ENCODE measurements at places on chromosomes 7 and 10.

- peak; percentile 47 for DNase-seq
Measured at GRCh38 chr10:29998142-29998808, 61.1 kb downstream of the JCAD start.

- DNase-seq: no peak
Measured at GRCh38 chr7:36526863-36527548, 137.3 kb downstream of the ANLN start.

DNA sequence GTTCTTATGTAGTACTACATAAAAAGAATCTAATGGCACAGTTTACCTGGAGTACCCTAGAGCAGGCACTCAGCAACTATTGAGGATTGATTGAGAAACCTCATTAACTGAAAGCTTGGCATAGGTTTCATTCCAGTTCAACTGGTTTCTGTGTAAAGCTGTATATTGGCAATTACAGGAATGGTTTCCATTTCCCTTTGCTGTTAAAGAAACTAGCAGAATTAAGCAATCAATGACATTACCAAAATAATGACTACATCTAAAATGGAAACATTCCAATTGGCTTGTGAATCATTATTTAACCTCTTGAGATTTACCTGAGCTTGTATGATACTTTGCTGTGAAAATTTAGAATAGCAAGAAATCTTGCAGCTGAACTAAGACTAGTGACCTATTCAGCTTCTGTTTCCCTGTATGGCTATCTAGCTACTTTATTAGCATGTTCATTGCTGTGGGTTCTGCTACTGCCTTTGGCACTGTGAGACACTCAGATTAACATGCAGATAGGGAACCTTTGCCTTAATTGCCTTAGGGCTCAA, 33.5 kb upstream of the CADPS2 start:
- no peak for DNase-seq

DNA sequence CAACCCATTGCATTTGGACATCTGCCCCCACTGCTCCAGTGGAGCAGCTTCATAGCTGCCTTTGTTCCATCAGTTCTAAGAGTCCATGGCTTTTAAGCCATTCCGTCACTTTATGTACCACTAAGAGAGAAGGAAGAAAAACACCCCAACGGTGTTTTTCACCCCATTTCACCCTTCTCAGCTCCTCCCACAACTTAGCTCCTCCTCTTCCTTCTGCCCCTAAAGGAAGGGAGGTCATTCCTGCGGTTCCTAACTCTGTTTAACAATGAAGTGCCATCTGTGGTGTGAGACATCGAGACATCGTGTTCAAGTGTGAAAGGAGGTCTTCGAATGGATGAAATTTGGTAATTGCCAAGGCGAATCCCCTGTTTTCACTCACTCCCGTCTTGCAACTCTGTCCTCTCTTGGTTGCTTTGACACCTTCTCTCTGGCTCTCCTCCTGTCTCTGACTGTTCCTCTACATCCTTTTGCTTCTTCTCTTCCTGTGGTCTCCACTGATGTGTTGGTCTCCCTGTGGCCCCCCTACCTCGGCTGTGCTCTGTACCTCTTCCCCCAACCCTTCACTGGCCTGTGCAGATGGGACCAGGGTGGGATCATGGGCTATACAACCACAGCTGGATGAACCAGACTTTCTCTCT, 23.0 kb downstream of the SMKR1 start:
- DNase-seq: no peak

DNA sequence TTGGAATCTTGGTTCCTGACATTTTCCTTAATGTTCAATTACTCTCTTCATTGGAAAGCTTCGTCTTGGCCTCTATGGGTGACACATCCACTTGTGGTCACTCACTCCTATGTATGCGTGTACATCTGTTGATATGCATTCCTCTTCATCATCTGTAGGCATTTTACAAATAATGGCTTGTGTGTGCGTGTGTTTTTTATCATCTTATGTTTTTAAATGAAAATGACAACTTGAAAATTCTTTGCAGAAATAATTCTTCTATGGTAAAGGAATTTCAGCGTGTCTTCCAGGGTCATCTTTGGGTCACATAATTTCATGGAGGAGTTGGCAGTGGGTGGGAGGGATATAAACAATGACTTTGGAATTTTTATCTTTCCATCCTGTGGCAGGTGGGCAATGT, 925.1 kb downstream of the LRMDA start:
- no peak for DNase-seq

- DNase-seq: no peak
Measured at GRCh38 chr7:67875558-67875957, 878.9 kb downstream of the TYW1 start.

- DNase-seq: no peak
Measured at GRCh38 chr10:78624791-78625190, 444.0 kb upstream of the ZMIZ1 start.

DNA sequence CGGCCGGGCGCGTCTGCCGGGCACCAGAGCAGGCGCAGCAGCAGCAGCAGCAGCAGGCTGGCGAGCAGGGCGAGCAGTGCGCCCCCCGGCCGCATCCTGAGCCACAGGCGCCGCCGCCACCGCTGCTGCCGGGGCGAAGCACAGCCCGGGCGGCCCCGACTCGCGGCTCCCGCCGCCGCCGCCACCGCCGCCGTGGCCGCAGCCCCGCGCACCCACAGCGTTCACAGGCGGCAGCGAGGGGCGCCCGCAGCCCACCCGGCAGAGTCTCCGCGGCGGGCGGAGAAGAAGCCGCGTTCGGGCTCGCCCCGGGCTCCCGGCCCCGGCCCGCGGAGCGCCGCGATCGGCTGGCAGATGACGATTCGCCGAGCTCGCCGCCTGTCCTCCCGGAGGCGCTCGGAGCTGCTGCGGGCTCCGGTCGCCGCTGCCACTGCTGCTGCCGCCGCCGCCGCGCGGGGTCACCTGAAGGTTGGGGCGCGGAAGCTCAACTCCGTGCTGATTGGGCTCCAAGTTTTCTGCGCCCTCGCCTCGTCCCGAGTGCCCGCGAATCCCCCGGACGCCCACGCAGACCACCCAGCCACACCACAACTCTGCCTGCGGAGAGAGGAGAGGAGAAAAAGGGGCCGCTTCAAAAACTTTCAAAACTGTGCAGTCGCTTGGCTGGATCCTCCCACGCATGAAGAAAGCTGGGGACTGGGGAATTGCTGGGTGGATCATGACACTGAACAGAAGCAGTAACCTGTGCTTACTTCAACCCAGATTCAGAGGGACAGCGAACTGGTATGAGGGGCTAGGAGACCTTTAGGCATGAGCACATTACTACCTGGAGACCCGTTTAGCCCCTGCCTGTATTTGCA, at the start of gene ST8SIA6:
Gene ST8SIA6, minus strand, starts transcription at position 435 of the 854 bp plus-strand sequence. Its CDS starts 340 bp downstream, at position 95.
- DNase-seq: no peak

- DNase-seq: no peak
Measured at GRCh38 chr7:2537981-2538851, 17.1 kb downstream of the BRAT1 start.

GRCh38 chr7:94634502-94634901, 21.4 kb downstream of the SGCE start:
- DNase-seq: no peak

DNA sequence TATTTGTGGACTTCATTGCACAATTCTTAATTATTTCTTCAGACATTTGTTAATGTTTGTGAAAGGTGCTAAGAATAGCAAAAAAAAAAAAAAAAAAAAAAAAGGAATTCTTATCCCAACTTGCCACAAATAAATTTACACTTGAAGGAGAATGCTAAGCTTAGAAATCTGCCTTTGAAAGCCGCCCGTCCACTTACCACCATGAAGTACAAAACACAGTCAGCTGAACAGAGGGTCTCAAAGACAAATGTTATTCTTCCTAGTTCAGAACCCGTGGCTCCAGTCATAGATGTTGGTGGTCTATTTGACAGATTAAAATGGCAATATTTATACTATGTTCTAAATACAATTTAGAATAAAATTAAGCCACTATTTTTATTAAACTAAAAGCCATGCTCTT, 141.2 kb downstream of the ELAPOR2 start:
- no peak for DNase-seq

DNA sequence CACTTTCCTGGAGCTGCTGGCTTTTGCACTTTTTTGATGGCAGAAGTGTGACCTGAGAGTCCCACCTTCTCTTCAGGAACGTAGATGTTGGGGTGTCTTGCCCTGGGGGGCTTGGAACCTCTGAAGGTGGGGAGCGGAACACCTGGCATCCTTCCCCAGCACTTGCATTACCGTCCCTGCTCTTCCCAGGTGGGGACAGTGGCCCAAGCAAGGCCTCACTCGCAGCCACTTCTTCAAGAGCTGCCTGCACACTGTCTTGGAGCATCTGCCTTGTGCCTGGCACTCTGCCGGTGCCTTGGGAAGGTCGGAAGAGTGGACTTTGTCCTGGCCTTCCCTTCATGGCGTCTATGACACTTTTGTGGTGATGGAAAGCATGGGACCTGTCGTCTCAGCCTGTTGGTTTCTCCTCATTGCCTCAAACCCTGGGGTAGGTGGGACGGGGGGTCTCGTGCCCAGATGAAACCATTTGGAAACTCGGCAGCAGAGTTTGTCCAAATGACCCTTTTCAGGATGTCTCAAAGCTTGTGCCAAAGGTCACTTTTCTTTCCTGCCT, 31.1 kb downstream of the PFKFB3 start:
- no peak for DNase-seq

GRCh38 chr7:51043461-51043860, 260.8 kb upstream of the GRB10 start:
- no peak for DNase-seq

GRCh38 chr7:147803606-147804005, 787.0 kb upstream of the C7orf33 start:
- DNase-seq: no peak

GRCh38 chr10:12812571-12812970, 188.9 kb downstream of the CCDC3 start:
- DNase-seq: no peak

DNA sequence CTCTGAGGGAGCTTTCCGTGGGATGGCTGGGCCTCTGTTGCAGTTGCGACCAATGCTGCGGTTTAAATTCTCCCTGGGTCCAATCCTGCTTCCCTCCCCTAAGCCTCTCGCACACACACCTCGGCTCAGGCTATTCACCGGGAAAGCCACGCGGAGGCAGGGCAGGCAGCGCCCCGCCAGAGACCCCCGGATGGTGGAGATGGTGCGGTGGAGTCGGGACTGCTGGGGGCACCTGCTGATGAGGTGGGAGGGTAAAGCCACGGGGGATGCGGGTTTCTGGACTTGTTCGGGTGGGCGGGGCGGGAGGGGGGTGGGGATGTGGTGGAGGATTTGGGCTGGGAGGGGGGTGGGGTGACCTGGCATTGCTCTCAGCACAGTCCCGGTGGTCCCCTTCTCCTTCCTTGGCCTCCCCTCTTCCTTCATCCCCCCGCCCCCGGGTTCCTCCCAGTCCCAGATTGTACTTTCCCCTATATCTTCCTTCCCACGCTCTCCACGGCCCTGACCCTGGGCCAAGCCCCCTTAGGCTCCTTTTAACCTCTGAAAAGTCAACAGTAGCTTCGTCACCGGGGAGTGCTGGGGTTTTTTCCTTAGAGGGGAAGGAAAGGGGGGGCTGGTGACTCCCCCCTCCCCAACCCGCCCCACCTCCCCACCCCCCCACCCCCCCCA, 16.4 kb downstream of the UNCX start:
- DNase-seq: no peak

GRCh38 chr7:32256376-32256775, 186.2 kb upstream of the PDE1C start:
- DNase-seq: no peak

- no peak for DNase-seq
Measured at GRCh38 chr7:102417105-102417504, 16.3 kb upstream of the ORAI2 start.

DNA sequence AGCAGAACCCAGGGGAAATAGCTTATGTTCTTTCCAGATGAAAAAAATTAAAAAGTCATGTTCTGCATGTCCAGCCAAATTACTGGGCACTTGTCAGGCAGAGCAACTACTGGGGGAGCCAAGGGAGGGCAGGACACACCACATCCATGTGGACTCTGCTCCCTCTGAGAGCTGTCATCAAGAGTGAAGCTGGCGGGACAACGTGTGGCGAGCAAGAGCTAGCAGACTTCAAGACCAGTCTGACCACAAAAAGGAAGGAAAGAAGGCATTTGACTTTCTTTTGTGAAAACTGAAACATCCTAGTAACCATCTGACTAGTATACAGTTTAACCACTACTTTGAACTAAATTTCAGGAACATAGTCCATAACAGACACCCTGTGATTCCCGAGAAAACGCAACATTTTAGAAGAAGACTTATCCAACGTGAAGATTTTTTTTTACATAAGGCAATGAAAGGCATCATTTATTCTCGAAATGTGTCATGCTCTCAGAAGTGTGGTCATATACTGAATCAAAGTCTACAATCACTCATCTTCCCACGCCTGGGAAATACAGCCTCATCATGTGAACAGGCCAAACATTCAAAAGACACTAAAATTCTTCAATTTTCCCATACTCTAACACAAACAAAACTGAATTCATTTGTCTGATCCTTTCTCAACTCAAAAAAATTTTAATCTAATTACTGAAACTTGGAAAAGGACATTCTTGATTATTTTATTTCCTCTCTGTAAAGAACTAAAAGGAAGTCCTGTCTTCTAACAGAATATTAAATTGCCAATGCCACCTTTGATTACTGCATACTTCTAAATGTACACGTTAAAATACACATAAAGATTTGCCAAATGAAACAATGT, 15.5 kb downstream of the CYTH3 start:
- no peak for DNase-seq

DNA sequence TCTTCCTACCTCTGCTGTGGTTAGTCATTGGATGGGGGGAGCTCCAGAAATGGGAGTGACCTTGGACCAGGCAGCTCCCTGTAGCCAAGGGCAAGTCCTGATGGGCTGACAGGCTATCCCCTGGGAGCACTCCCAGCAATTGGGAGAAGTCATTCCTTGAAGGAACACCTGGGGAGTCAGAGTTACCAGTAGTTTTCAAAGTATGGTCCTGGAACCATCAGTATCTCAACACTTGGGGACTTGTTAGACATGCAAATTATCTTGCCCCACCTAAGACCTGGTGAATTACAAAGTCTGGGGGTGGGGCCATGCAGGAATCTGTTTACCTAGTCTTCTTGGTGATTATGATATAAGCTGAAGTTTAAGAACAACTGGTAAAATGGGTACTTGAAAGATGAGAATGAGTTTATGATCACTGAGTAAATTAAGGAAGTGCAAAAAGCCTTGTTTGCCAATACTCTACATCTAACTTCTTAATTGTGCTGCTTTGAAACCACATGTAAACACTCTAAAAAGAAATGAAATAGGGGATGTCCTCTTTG, 287.3 kb upstream of the LRRN3 start:
- no peak for DNase-seq

DNA sequence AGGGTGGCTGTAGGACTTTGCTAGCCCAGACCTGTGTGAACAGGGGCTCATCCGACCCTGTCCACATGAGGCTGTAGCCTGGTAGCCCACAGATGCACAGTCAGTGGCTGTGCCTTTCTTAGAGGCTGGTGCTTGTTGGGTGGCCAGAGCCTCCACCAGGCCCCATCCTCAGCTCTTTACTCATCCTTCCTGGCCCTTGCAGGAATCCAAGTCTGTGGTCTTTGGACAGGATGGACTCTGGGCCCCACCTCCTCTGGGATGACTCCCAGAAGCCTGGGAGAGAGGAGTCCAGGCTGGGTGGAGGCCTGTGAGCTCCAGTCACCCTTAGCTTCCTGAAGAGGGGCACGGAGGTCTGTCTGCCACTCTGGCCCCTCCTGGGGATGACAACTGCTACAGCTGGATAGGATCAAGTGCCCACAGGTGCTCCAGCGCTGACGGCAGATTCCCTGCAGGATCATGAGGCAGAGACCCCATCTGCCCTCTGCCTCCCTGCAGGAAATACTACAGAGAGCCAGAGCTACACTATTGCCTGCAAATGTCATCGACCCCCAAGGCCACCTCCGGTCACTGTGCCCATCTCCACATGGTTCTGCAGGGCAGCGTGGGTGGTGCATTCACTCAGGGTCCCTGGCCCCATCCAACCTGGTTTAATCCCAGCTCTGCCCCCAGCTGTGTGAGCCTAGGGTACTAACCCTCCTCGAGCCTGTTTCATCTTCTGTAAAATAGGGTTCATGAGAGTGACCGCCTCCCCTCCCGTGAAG, 114.5 kb downstream of the PTPN20 start:
- no peak for DNase-seq
